ENCODE measurements at places on chromosomes 6 and 20.

- DNase-seq: no peak
Observed at GRCh38 chr6:14147891-14148290, 30.3 kb downstream of the CD83 start.

DNA sequence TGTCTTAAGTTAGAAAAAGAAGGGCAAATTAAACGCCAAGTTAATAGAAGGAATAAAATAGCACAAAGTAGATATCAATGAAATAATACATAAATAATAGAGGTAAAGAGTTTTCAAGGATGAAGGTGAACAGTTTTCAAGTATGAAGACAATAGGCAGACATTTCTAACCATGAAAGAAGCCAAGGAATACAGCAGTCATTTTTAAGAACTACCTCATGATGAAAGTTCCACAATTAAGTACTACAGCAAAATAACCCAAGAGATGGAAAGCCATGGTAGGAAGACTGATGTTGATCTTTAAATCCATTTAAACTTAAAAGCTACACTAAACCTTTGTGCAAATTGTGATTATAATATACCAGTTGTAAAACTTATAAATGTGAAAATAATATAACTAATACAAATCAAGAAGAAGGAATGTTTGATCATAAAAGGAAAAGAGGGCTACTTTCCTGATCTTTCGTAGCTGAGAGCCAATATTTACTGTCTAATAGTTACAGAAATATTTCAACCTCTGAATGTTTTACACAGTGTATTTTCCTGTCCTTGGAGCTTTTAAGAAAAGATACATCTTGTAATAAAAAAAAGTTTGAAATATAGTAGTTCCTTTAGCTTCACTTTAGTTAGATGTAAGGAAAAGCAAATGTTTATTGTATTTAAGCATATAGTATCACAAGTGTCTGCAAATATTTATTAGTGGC is 143.1 kb downstream of the STXBP5 start:
- DNase-seq: no peak

DNA sequence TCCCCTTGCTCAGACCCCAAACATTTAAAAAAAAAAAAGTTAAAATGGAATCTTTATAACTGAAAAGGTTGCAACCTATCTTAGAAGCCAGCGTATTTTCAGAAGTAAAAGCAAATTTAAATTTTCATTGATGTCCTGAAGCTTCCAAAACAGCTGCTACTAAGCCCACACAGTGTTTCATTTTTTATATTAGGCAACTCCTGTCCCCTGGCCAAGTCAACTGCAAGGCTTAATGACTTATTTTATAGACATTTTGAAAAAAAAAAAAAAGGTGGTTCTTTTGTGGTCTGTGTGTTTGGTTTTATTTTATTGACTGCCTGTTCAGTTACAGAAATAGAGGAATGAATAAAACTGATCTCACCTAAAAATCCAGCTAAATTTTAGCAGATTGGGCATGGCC is 13.0 kb downstream of the CFAP61 start:
- DNase-seq: no peak

GRCh38 chr20:5463007-5463686 is 146.4 kb upstream of the PROKR2 start:
- DNase-seq: no peak

GRCh38 chr6:38443352-38444144 is 196.2 kb downstream of the BTBD9 start:
- no peak for DNase-seq

DNA sequence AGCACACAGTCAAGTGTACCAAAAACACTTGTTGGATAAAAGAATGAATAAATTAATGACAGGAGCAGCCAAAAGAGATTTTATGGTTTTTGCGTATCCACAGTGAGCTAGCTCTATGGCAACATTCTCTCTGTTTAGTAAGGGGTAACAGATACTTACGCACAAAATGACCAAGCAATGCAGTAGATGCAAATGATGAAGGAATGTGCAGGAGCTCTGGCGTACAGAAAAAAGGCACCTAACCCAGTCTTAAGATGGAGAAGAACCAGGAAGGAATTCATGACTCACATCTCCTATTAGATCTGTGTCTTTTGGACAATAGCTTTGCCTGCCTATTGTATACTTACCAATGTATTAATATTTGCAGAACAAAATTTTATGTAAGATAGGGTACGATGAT is 191.9 kb upstream of the PREP start:
- DNase-seq: no peak

DNA sequence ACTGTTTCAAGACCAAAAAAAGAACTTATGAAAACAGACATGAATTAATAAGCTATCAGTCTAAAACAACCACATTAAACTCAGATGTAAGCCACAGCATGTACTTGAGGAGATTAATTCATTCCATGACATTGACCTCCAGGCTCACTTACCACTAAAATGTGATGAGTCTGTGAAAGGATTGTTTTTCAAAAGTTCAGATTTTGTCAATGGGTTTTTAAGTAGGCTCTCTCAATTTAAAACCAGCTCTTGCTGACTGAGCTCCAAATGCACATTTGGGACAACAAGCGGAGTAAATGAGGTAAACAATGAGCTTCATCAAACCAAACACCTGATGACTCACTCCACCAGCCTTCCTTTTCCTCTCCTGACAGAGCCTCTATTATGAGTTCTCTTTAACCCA is 197.0 kb downstream of the SIM1 start:
- no peak for DNase-seq

GRCh38 chr6:164108869-164109769 is 694.6 kb downstream of the QKI start:
- no peak for DNase-seq

DNA sequence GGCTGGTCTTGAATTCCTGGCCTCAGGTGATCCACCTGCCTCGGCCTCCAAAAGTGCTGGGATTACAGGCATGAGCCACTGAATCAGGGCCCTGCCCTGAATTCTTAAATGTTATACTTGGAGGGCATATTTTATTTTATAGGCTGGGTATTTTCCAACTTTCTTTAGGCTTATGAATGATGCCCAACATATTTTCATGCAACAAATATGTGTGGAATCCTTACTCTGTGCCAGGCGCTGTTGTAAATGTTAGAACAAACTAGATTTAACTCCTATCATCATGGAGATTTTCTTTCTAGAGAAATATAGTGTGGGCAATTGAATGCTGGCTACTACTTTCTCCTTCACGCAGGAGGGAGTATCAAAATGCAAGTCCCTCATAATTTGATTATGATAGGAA is 71.2 kb downstream of the SAMD5 start:
- DNase-seq: no peak

Data from esophagus muscularis mucosa (tissue), 4 donors.